ENCODE measurements at places on chromosomes 7 and 10.

DNA sequence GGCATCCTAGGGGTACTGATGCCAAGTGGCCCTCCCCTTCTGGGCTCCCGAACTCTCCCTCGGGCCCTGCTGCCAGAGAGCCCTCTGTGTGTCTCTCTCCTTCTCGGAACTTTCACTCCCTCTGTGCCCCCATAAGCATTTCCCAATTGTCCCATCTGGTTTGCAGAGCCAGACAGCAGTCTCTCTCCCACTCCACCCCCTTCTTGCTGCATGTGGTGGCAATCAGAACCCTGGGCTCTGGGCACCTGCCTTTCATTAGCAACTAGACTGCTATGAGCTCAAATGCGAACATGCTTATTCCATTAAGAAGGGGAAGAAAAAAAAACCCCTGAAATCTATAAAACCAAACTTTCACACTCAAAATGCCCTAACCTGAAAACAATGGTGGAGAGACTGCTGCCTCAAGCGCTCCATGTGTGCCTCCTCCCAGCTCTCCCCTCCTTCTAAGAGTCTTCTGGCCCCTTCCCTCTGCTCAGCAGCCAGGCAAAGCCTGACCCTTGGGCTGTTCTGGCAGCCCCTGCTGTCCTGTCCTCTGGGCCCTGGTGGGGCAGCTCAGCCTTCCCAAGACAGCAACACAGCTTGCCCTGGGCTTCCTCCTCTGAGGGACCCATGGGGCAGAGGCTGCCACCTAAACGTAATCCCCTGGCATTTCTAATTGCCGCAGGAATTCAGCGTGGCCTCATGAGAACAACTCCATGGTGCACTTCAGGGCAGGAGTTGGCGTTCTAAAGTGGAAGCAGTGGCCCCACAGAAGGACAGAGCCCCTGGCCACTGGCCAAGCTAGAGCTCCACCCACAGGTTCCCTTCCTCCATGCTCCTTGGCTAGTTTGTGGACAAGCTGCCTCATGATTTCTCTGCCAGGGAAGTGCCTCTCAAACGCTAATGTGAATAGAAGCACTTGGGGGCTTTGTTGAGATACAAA is 415.4 kb downstream of the PLXNA4 start:
- DNase-seq: no peak

DNA sequence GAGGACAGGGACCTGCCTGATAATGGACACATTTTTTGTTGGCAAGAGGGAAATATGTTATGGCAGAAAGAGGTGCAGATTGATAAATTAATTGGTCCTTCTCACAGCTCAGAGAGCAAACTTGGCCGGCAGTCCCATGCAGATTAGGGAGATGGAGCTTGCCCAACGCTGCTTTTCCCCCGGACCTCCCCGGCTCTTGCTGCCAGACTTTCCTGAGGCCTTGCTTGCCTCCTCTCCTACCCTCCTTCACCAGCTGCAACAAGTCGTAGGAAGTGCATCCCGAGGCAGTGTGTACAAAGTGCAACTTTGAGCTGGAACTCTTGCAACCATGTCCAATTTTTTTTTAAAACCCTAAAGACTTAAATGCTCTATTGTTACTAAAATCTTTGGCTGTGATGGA is 215.5 kb downstream of the LRMDA start:
- DNase-seq: no peak

- DNase-seq: no peak
These were observed 66.1 kb upstream of the INPP5A start for GRCh38 chr10:132471484-132471883.

- peak; percentile 64 for DNase-seq
These were observed 188.5 kb downstream of the ZMYND11 start for GRCh38 chr10:323651-324293.

GRCh38 chr10:101121654-101122031 is 9.5 kb upstream of the TLX1 start:
- DNase-seq: no peak

GRCh38 chr7:116687801-116688201 is 15.8 kb downstream of the MET start:
- DNase-seq: no peak

GRCh38 chr7:49778731-49779270 is 5.4 kb downstream of the VWC2 start:
- DNase-seq: no peak

DNA sequence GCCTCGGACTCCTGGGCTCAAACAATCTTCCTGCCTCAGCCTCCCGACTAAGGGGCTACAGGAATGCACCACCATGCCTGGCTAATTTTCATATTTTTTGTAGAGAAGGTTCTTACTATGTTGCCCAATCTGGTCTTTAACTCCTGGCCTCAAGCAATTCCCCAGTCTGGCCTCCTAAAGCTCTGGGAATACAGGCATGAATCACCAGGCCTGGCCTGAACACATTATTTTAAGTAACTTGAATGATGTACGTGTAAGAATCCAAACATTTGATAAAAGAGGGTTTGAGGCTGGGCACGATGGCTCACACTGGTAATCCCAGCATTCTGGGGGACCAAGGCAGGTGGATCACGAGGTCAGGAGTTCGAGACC is 13.0 kb upstream of the BAMBI start:
- no peak for DNase-seq

- DNase-seq: no peak
These were observed 21.4 kb upstream of the ATOH7 start for GRCh38 chr10:68253346-68253745.

DNA sequence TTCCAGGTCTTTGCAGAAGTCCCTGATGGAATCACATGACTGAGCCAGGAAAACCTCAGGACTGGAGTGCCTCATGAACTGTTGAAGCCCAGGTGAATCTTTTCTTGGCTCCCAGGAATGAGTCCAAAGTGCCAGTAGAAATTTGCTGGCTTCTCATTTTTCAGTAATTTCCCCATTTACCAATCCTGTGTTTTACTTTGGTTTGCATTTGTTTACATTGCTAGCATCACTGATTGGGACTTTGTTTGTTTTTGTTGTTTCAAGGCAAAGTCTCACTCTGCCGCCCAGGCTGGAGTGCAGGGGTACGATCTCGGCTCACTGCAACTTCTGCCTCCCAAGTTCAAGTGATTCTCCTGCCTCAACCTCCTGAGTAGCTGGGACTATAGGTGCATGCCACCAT is 1.6 kb upstream of the ZNF12 start:
- no peak for DNase-seq

DNA sequence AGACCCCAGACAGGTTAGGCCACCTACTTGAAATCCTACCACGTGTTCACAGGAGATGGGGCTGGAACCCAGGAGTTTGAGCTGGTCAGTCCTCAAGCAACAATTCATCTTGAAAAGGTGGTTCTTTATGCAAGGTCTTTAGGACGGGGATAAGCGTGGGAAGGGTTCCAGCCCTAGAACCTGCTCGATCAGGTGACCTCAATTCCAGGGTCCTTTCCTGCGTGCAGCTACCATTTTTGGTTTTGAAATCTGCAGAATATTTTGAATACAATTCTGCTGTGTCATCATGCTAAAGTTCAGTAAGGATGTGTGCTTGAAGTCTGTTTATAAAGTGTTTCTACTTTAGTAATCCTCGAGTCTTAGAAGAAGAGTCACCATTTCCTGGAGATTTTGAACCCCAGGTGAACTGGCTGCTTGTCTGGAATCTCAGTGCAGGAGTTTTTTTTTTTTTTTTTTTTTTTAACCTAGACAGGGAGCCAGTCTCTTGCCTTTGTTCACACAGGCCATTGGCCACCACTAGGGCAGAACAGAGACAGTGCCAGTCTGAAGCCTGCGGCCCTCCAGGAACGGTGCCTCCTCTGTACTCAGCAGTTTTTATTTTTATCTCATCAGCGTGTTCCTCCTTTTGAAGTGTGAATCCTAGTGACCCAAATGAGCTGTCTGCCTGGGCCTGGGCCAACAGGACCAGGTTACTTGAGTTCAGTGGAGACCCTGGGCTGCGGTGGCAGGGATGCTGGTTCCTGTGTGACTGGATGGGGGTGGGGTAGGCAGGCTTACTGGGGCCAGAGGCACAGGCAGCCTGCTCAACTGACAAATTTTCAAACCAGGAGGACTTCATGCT is 54.6 kb downstream of the EEPD1 start:
- peak; percentile 39 for DNase-seq

GRCh38 chr7:79241288-79242060 is 212.0 kb downstream of the MAGI2 start:
- DNase-seq: no peak

GRCh38 chr7:100855515-100855914 is 3.0 kb downstream of the SLC12A9 start:
- DNase-seq: no peak

DNA sequence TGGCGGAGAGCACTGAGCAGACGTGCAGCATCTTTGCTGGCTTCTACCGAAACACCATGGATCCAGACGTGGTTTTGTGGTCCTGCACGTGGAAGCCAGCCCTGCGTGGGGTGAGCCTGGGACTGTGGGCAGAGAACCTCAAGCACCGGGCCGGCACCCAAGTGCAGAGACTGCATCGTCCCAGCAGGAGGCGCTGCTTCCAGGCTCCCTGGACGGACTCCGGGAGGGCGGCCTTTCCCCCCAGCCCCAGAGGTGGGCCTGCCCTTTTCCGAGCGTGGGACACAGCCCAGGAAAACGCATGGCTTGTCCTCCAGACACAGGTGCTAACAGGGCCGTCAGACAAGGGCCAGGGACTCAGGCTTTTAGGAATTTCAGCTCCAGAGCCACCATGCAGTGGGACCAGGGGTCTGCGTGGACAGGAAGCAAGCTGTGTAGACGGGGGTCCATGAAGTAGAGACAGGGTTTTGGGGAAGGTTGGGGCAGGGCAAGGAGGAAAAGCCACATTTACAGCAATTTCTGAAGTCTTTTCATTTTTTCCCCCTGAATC is 303.9 kb downstream of the WDR37 start:
- DNase-seq: no peak

DNA sequence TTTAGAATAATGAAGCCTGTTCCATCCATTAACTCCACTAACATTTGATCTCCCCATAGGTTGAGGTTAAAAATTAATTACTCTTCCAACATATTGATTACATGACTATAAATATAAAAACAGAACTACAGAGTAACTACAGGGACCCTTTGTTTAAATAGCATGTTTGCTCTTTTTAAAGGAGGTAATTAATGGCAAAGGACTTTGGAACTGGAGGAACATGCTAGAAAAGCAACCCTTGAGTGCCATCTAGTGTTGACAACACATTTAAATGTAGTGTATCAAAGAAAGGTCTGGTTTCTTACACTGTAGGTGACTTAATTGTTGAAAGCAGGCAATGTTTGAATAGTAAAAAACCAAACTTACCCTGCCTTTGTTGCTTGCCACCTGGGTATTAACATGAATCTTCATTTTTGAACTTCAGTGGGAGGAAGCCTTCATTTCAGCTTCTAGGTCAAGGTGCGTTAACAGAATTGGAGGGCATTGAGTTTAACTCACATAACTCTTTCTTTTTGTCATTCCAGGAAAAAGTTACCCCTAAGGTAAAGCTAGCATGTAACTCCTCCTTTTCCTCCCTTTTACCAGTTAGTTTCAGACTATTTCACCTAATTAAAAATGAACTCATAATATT is 52.6 kb upstream of the CAPZA2 start:
- DNase-seq: no peak

DNA sequence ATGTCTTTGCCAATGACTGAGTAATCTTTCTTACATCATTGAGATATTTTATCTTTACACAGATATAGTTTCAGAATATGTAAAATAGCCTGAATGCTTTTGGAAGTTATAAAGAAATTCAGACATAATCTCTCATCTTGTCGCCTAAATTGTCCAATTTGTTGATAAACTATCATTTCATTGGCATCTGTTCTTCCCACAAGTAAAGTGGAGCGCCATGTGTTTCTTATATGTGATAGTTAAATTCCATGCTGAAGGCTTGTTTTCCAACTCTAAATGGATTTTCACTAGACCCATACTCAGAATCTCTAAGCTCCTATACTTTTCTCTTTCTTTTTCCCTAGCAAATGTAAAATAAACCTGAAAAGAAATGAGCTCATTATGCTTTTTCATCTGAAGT is 640.1 kb upstream of the MBL2 start:
- no peak for DNase-seq

GRCh38 chr10:36476399-36476798 is 649.0 kb upstream of the ANKRD30A start:
- no peak for DNase-seq

- DNase-seq: no peak
These were observed 119.9 kb upstream of the DKK1 start for GRCh38 chr10:52194191-52194590.

- no peak for DNase-seq
These were observed 89.2 kb downstream of the ZNF365 start for GRCh38 chr10:62463364-62463763.

DNA sequence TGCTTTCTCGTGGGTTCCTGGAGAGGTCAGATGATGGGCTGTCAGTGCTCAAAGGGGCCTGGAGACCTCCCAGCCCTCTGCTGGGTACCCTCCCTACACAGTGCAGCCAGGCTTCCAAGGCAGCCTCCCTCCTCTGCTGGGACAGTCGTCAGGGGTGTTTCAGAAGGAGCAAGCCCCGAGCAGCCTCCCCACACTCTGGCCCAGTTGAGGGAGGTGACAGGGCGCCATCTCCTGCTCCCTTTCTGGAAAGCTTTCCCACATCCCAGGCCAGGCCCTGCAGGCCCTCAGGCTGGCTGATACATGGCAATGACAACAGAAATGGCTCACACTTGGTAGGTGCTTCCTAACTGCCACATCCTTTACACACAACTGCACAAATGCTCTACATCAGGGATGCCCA is 32.1 kb downstream of the KCNMA1 start:
- DNase-seq: no peak

DNA sequence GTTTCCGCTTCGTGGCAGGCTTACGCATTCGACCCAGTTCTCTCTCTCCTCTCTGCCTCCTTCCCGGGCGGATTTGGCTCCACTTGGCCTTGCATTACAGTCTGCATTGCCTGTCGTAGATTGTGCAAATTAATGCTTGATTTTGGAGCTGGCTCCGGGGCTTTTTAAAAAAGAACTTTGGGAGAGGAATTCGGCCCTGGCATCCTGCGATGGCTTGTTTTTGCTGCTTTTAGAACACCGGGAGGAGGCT is 767 bp downstream of the EIF4EBP2 start:
- DNase-seq: no peak

- DNase-seq: no peak
These were observed at the start of gene SYCE1 for GRCh38 chr10:133565441-133566294. Gene SYCE1, minus strand, starts transcription at chr10:133565583. Its CDS starts 54 bp downstream, at chr10:133565529.

DNA sequence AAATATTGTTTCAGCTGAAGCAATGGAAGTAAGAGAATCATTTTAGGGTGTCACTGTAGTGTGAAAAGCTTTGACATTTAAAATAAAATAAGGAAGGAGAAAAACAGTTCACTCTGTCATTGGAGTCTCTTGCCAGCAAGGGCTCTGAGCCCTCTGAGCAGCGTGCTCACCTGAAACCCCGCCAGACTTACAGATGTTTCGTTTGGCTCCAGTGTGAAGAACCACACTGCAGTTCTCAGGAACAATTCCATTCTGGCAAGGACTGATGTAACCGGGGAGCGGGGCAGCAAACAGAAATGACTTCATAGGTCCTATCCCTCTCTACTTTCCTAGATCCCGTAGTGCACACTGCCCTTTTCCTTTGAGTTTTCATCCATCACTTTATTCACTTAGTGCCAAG is 164.3 kb downstream of the CELF2 start:
- no peak for DNase-seq

- DNase-seq: no peak
These were observed at the start of gene CHST3 for GRCh38 chr10:71964098-71964742. Gene CHST3, plus strand, starts transcription at chr10:71964395. Its CDS starts 41,448 bp downstream, at chr10:72005843.

Data from epithelial cell of prostate (primary cell).